AG10803 (cell line): ENCODE measurements at places on chromosomes 4 and X.

DNA sequence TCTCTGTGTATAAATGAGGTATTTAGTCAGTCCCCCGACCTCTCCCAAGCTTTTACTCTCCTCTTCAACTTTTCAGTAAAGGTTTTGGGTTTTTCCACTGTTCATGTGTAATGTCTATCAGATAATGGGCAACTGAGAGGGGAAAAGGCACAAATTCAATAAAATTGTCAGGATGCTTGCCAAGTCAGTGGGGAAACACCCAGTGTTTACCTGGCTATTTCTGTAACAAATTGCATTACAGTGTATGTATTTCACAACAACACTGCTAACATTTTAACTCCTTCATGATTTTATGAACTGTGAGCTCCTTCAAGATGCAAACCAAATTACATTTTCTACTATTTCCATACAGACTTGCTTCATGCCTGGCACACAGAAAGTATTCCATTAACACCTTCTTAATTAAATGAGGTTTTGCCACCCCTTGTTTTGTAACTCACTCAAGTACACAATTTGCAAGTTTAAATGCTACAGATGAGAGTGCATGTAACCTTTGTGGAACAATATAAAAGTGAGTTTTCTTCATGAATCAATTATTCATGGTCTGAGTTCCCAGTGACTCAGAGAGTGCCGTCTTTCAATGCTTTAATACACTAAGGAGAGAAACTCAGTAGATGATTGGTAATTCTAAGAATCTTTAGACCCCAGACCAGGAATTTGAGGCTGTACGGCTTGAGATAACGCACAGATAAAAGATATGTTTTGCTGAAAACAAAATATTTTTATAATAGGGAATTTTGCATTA, 149.8 kb upstream of the TLL1 start:
- no peak for DNase-seq

DNA sequence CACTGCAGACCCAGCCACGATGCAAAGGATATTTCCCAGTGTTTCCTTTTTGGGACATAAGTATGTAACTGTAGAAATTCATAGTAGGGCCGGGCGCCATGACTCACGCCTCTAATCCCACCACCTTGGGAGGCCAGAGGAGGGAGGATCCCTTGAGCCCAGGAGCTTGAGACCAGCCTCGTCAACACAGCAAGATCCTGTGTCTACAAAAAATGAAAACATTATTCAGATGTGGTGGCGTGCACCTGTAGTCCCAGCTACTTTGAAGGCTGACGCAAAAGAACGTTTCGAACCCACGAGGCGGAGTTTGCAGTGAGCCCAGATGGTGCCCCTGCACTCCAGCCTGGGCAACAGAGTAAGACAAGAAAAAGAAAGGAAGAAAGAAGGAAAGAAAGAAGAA, 49.2 kb downstream of the CRLF2 start:
- no peak for DNase-seq

- DNase-seq = no peak
Measured at GRCh38 chr4:176258135-176258534, 10.9 kb downstream of the ASB5 start.

DNA sequence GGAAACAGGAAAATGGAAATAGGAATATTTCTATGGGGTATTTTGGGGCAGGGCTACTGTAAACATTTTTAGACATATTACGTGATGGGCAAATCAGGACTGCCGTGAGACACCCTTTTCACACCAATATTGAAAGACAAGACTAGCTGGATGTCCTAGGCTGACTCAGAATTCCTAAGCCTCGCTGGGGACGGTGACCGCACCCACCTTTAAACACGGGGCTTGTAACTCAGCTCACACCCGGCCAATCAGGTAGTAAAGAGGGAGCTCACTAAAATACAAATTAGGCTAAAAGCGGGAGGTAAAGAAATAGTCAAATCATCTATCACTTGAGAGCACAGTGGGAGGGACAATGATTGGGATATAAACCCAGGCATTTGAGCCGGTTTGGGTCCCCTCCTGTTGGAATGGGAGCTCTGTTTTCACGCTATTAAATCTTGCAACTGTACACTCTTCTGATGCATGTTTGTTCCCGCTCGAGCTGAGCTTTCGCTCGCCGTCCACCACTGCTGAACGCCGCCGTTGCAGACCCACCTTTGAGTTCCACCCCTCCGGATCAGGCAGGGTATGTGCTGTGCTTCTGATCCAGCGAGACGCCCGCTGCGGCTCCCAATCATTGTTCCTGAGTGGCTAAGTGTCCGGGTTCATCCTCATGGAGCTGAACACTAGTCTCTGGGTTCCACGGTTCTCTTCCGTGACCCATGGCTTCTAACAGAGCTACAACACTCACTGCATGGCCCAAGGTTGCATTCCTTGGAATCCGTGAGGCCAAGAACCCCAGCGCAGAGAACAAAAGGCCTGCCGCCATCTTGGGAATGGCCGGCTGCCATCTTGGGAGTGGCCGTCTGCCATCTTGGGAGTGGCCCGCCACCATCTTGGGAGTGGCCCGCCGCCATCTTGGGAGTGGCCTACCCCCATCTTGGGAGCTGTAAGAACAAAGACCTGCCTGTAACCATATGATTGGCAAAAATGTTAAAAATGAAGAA, 152.6 kb downstream of the CRLF2 start:
- DNase-seq = no peak

GRCh38 chr4:4606321-4606720, 64.5 kb upstream of the STX18 start:
- peak; percentile 79 for DNase-seq

DNA sequence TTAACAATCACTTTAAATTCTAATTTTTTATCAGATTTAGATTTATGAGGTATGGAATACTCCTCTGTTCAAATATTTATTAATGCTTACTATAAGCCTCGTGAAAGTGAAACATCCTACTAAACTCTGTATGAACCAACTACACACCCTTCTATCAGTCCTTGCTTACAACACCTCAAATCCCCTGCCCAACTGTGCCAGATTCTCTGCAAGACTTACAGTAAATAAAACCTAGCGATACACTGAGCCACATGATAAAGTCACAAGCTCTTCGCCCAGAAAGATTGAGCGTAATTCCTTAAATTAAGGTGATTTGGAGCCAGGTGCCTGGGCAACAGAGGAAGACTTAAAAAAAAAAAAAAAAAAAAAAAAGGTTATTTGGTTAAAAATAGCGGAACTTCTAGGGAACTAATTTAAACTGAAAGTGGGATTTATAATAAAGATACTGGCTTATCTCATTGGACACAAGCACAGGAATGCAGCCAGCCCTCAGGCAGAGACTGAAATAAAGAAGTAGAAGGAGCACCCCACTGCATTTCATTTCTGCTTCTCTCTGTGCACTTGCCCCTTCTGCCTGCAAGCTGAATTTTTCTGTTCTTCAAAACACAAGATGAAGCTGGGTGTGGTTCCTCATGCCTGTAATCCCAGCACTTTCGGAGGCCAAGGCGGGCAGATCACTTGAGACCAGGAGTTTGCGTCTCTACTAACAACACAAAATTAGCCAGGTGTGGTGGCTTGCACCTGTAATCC, 17.5 kb upstream of the C4orf36 start:
- no peak for DNase-seq

DNA sequence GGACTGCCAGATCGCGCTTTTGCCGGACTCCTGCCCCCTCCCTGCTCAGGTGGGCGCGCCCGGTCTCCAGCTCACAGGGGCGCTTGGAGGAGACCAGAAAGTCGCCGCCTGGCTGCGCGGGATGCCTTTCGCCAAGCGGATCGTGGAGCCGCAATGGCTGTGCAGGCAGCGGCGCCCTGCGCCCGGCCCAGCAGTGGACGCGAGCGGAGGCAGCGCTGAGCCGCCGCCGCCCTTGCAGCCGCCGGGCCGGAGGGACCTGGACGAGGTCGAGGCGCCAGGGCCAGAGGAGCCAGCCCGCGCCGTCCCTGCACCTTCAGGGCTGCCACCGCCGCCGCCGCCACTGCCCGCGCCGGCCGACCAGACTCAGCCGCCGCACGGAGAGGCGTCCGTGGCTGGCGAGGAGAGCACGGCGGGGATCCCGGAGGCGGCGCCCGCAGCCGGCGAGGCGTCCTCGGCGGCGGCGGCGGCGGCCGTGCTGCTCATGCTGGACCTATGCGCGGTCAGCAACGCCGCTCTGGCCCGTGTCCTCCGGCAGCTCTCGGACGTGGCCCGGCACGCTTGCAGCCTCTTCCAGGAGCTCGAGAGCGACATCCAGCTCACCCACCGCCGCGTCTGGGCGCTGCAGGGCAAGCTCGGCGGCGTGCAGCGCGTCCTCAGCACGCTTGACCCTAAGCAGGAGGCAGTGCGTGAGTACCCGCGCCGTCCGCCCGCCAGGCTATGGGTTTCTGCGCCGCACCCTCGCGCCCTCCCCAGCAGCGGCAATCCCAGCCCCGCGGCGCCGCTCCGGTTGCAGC, 834 bp downstream of the NHS start:
- peak; percentile 28 for DNase-seq

DNA sequence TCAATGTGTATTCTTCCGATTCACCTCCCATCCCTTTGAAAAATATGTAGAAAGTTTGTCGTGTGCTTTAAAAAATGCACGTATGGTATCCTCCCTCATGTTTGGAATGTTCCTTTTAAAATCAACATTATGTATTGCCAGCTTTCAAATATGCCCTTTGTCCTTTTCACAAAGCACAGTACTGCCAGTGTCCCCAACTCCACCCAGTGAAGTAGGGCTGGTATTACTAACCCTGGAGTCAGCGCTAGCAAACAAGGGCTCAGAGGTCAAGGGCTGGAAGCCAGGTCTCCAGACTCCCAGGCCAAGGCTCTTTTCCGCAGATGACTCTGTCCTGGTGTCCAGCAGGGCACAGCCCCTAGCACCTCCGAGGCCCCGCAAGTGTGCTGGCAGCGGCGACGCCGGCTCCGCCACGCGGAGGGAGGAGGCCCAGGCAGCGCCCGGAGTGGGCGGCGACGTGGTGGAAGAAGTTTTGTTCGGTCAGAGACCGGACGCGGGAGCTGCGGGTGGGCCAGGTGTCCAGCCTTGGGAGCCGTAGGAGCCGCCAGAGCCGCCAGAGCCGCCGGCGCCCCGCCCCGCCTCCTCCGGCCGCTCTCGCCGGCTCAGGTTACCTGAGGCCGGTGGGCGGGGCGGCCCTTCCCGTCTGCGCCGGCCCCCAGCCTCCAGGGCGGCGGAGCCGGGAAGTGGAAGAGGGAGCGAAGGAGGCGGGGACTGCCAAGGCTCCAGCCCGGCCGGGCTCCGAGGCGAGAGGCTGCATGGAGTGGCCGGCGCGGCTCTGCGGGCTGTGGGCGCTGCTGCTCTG, at the start of gene IL13RA1:
Gene IL13RA1 (plus strand): TSS at position 720 of the 799 bp plus-strand sequence. CDS start 33 bp downstream, at position 753.
- peak; percentile 76 for DNase-seq
